ENCODE measurements at places on chromosomes 12 and 14.

DNA sequence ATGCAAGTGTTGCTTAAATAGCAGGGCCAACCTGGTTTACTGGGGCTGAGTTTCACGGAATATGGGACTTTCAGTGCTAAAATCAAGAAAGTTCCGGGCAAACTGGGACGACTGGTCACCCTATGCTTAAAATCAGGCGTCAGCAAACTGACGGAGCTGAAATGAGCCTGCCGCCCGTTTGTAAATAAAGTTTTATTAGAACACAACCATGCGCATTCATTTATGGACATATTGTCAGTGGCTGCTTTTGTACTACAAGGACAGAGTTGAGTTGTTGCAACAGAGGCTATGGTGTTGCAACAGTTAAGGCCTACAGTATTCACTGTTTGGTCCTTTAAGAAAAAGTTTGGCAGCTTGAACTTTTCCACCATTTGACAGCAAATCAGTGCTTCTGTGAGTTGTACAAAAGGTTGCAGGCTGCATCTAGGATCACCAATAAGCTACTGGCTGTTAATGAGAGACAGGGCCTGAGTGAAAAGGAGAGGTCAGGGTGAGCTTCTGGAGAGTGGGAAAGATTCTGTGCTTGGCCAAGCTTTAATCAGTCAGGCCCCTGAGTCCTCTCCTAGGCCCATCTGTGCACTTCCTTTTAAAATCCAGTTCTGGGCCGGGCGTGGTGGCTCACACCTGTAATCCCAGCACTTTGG, 13.3 kb downstream of the SELPLG start:
- DNase-seq = no peak

- DNase-seq = no peak
Measured at GRCh38 chr12:102322254-102322653, 124.6 kb upstream of the PMCH start.

DNA sequence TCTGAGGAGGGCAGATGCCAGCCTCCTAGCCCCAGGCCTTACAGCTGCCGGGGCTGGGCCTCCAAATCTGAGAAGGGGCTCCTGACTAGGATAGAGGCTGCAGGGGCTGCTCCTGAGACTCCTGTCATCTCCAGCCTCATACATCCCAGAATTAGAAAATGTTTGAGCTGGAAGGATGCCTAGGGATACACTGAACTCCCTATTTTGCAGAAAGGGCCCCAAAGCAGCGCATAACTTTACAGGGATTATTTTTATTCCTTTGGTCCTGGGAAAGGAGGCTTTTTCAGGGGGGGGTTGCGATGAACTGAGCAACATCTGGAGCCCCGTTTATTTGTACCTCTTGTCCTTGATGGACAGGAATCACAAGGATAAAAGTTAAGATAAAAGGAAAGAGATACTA, 35.9 kb upstream of the SLC38A2 start:
- no peak for DNase-seq

- DNase-seq = no peak
Measured at GRCh38 chr14:71338153-71338552, 430.9 kb downstream of the PCNX1 start.

DNA sequence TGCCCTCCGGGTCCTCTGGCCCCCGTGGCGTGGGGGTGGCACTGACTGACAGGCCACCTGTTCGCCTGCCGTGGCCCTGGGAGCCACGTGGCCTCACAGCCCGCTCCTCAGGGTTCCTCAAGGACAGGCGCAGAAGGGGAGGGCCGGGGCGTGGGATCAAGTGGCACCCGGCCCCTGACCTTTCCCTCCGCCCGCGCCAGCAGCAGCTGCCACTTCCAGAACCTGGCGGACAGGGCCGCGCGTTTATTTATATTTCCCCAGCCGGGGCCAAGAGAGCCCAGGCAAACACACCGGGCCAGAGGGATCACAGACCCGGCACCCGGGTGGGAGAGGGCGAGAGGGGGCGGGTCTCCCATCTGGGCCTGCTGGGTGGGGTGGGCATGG, 92.6 kb downstream of the RFLNA start:
- no peak for DNase-seq

- DNase-seq = no peak
Measured at GRCh38 chr14:30292541-30292940, 266.4 kb upstream of the G2E3 start.

DNA sequence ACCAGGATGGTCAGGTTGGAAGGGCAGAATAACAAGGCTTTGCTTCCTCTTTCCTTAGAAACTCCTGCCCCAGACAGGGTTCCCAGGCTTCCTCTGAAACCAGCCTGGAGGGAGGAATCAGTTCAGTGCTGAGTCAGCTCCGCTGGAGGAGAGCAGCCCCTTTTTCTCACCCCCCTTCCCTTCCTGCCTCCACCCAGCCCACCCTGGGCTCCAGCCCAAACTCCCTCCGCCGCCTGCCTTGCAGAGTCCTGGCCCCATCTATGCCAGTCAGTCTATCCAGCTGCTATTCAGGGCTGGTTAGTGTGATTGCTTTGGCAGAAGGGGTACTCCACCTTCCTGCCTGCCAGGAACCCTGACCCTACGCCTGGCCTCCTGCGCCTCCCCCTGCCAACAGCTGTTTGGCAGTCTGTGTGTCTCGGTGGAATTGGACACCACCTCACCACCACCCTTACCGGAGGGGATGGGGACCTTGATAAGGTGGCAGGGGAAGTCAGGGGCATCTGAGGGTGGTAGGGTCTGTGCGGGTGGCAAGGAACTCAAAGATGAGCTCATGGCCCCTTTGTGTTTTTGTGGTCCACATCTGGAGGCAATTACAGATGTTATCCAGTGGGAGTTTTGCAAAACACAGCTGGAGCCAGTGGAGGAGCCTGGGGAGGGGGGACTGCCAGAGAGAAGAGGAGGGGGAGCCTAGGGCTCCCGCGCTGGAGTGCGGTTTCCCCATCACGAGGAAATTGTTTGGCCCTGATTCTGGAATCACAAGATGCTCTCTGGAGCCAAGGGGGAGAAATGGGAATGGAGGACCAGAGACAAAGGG, 12.2 kb downstream of the MMP14 start:
- DNase-seq = peak; percentile 58

DNA sequence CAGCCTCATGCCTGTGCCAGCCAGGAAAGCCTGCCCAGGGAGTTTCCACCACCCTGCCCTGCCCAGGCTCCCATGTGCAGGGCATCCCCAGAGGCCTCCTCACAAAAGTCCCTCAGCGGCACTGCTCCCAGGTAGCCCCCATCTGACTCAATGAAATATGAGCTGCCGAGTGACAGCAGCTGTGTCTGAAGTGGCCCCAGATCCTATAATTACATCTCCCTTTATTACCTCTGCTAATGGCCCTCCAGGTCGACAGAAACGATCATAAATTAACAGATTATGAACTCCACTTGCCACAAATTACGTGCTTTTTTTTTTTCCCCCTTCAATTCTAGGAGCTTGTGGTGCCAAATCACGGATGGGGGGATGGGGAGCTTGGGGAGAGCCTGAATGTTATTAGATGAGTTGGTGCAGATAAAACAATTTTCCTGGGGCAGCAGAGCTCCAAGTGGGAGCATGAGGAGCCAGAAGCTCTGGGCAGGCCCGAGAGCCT, 110.4 kb downstream of the ESRRB start:
- no peak for DNase-seq

- DNase-seq = peak; percentile 32
Measured at GRCh38 chr12:113889891-113890581, 76.1 kb downstream of the RBM19 start.

- no peak for DNase-seq
Measured at GRCh38 chr12:13587721-13588390, 391.3 kb downstream of the EMP1 start.

GRCh38 chr14:22588526-22589095, 413 bp downstream of the DAD1 start:
- no peak for DNase-seq
